ENCODE measurements at places on chromosomes 5 and 9.

DNA sequence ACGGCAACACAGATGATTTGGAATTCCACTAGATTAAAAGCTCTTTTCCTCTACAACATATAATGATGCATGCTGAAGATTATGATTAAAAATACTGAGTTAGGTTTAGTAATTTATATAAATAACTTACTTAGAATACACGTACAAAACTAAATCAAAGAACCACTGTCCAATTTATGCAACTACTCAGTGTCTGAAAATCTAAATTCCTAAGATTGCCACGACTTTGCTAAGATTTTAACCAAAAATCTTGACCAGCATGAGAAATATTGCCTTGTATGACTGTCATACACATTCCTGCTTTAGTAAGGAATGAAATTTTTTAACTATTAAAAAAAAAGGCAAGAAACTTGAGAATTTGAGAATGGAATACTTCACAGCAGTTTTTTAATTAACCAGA is 292.4 kb downstream of the ZNF608 start:
- no peak for DNase-seq

DNA sequence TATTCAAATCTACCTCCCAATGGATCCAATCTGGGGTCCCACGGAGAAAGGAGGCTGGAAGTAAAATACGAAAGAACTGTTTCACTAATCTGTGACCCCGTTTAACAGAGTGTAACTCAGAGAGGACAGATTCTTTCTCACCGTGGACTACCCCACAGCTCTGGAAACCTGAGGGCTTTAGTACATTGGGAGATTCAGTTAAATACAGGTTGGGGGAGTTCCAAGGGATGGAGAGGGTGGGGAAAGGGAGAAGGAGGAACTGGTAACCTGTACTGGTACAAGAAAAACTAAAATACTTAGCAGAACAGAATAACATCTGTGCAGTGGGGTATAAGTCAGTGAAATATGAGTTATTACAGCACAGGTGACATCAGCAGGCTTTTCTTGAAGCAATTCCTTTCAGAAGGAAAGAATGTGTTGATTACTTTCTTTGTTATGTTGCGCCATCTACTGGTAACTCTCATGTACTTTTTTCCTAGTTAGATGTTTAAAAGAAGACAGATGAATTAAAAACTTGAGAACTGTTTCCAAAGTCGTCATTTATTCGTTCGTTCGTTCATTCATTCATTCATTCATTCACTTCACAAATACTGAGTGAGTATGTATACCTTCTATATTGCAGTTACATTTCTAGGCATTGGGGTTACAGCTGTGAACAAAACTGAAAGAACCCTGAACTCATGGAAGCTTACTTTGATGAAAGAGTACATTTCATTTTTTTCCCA is 30.0 kb upstream of the STOM start:
- no peak for DNase-seq

DNA sequence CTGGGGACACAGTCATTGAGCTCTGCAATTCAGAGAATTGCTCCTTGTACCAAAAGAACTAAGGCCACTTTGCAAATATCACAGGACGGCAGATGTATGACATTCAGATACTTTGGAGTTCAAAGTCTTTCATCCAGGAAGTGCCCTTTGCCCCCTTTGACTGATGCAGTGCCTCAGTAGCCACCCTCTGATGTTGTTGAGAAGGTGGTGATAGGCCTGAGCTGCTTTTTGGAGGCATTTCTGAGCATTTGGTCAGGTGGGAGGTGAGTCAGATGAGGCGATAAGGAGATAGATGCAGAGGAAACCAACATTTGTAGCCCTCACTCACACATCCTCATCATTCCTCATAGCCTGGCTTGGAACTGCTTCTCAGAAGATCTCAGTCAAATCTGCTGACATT is 63.4 kb downstream of the ANGPTL2 start:
- DNase-seq = no peak

DNA sequence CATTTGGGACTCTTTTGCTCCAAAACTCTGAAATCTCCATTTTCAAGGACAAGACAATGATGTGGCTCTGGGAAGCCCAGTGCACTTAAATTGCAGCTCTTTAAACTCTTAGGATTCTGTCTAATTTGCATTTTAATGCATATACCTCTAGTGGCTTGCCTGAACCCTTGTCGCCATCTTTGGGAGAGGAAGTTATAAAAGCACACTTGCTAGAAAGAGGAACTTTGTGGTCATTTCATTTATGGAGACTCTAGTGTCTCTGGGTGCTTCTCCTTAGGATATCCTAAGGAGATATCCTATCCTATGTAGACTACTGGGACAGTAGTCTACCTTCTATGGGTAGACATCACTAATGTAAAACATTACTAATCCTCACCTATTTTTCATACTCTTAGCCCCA is 77.3 kb upstream of the SLC1A3 start:
- DNase-seq = no peak

DNA sequence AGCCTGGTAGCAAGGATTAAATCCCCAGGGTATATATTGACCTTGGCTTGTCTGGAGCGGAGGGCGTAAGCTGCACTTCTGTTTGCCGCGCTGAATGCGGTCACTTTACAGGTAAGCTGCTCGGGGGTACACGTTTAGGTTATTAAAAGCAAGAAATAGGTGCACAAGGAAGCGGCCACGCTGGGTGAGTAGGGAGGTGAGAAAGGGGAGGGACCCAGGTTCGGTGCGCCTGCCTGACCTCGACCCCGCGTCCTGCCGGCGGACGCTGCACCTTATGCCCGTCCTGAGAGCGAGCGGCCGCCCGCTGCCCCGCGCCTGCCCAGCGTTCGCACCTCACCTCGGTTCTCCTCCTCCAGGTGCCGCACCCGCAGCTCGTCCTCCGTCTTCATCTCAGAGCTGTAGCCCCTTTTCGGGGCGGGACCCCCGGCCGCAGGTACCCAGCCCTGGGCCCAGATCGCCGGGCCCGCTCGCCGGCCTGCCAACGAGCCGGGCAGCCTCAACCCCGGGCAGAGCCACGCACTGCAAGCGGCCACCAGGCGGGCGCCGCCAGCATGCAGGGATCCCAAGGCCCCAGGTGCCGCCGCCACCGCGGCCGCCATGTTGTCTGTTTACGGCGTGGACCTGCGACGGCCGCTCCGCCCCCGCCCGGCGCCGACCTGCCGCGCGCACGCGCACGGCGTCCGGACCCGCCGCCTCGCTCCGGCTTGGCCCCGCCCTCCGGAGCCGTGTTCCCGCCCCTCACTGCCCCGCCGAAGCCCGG is at the start of gene AUH:
Gene AUH (minus strand): TSS at position 628 of the 760 bp plus-strand sequence. CDS start 29 bp downstream, at position 599.
- peak; percentile 63 for DNase-seq

DNA sequence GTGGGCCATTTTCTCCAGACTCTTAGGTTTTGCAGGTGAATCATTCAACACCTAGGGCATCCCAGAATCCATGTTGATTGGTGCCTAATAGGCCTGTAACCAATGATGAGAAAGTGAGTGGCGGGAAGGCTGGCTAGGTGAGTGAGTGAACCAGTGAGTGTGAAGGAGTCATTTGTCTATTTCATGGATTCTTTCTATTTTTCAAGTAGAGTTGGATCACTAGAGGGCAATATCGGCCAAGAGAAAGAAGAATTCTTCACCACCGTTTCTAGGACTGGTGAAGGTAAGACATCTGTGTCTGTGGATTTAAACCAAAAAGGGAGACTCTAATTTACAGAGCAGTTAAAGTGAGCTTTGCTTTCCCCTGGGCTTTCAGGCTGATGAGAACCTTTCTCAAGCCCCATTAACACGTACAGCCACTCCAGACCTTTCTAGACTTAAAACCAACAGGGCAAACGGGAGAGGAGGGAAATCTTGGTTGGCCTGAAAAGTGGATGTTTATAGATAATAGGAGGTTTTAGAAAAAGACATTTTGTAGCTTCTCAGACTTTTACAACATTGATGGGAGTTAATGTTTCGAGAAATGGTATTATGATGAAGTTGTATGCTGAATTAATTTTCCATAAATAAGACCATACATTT is 114.3 kb upstream of the IL12B start:
- no peak for DNase-seq

DNA sequence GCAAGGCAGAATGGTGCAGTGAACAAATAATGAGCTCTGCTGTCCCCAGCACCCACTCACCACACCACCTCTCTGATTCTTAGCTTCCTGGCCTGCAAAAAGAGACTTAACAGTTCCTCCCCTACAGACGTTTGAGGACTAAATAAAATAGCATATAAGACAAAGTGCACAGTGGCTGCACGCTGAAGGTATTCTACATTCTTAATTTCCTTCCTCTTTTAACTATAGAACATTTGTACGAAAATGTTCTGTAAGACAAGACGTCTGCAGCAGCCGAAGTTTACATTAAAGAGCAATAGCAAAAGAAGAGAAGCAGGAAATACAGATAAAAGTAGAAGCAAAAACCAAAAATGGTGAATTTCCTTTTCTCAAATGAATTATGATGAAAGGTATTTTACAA is 15.7 kb downstream of the FBN2 start:
- no peak for DNase-seq

GRCh38 chr9:121232251-121232650 is 30.6 kb upstream of the RAB14 start:
- no peak for DNase-seq

GRCh38 chr9:112548051-112548440 is 61.4 kb downstream of the KIAA1958 start:
- no peak for DNase-seq

DNA sequence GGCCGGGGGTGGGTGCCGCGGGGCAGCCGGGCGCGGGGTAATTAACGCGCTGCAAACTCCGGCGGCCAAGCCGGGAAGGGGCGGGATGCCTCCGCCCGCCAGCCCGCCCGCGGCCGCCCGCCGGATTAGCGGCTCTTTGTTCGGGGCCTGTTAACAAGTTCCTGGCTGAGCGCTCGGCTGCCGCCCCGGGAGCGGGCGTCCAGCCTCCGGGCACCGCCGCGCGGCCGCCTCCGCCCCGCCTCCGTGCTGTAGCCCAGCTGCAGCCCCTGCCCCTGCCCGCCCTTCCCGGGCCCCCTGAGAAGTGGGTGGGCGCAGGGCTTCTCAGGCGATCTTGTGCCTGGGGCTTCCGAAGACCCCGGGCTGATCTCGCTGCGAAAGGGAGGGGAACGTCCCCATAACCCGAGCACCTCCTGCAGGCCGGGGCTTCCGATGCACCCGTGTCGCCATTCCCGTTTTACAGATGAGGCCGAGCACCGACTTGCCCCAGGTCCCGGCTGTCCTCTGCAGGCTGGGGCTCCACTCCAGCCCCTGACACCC is 7.5 kb downstream of the UNC5A start:
- DNase-seq = no peak

GRCh38 chr9:136910901-136911245 is 24.6 kb downstream of the TRAF2 start:
- DNase-seq = no peak

DNA sequence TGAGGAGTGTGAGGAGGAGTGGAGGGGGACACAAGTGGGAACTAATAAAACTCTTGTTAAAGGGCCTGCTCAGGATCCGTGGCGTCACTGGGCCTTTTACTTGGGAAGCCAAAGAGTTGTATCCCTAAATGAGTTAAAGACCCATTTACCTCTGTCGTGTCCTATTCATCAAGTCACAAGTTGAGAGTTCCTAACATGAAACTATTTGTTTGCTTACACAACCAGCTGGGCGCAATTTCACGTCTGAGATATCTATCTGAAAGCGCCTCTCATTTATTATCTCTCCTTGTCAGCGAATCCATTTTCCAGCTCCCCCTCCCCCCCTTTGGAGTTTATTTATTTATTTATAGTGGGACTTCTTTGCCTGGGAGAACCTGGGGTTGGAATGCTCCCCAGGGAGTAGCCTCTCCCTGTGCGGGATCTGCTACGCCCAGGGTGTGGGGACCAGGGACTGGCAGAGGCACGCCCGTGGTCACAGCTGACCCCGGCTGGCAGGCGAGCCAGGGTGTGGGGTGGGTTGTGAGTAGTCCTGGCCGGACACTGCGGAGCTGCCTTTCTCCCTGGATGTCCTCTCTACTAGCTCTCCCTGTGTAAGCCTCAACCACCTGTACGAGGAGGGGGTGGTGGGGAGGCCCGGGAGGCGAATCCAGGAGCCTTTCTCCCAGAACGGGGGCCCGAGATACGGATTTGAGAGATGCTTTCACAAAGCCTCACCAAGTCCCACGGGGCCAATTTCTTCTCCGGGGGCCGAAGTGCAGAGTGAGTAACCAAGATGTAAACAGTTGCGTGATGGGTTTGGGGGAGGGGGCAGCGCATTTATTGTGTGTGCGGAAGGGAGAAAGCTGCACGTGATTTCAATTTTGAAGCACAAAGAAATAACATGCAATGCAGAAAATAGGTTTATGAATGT is 15.3 kb downstream of the NR2F1 start:
- no peak for DNase-seq

GRCh38 chr5:145110834-145111233 is 724.3 kb downstream of the PRELID2 start:
- no peak for DNase-seq

GRCh38 chr9:124126648-124127646 is 115.4 kb downstream of the LHX2 start:
- peak; percentile 35 for DNase-seq

DNA sequence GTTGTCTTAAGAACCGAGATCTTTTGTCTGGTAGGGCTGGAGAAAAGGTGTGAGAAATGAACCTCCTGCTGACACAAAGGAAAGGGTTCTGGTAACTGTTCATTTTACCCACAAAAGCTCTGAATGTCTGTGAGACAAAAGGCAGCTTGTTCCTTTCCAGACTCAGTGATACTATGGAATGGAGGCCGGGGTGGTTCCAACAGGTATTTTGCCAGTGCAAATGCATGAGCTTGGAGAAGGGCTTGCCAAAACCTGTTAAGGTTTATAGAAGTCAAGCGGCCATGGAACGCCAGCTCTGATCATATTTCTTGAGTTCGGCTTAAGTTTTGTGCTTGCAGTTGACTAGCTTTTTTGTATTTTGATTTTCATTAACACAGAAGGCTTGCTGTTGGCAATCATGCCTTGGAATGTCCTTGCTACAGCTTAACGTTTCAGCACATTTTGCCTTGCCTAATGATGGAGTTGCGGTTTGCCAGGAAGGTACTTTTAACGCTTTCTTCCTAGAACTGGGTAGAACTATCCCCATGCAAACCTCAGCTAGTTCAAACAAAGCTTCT is 328.6 kb downstream of the PIK3R1 start:
- DNase-seq = no peak

- no peak for DNase-seq
Measured at GRCh38 chr9:132108728-132109127, 29.1 kb upstream of the MED27 start.

DNA sequence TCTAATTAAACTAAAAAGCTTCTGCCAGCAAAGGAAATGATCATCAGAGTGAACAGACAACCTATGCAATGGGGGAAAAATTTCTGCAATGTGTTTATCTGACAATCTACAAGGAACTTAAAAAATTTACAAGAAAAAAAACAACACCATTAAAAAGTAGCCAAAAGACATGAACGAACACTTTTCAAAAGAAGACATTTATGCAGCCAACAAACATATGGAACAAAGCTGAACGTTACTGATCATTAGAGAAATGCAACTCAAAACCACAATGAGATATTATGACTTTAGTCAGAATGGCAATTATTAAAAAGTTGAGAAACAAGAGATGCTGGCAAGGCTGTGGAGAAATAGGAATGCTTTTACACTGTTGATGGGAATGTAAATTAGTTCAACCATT is 530.4 kb upstream of the DAB2 start:
- DNase-seq = no peak

DNA sequence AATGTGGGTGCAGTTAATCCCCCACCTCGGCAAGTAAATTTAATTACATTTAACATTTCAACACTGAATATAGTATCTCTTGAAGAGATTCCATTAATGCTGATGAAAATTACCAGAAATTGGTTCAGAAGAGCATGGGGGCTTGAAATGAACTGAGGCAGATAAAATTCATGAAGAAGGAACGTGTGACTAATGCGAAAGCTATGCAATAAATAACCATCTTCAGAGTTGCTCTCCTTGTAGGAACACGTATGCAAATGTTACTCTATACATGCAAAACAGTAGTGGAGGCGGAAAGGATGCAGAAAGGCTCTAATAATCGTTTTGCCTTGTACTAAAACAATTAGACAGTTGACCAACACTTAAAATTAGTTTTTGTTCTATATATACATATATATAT is 320.2 kb downstream of the CTNND2 start:
- no peak for DNase-seq
